Stimulated activated CD4-positive, alpha-beta T cell treated with anti-CD3 and anti-CD28 coated beads, Interleukin-1b, Interleukin-23, amount 100 ng/mL, for 24 hours (primary cell): ENCODE measurements at places on chromosomes 1 and 21.

- no peak for DNase-seq
Measured at GRCh38 chr1:220341126-220341525, 68.9 kb upstream of the RAB3GAP2 start.

- DNase-seq: no peak
Measured at GRCh38 chr1:182611326-182611725, 7.1 kb upstream of the RGS16 start.

- no peak for DNase-seq
Measured at GRCh38 chr1:183239793-183240525, 53.9 kb downstream of the LAMC2 start.

DNA sequence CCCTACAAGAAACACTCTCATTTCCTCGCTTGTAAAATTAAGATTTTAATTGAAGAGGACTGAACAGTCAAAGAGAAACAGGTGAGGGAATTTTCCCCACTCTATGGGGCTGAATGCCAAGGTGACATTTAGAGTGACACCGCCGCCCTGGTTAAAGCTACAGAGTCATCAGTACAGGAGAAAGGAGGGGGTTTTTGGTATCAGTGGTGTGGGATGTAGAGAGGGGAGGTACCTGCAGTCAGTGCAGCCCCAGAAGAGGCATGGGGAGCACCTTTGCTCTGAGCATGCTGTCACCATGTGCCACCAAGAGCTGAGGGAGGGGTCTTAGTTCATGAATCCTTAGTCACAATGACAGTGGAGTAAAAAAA, 2.8 kb downstream of the DIRAS3 start:
- DNase-seq: no peak

DNA sequence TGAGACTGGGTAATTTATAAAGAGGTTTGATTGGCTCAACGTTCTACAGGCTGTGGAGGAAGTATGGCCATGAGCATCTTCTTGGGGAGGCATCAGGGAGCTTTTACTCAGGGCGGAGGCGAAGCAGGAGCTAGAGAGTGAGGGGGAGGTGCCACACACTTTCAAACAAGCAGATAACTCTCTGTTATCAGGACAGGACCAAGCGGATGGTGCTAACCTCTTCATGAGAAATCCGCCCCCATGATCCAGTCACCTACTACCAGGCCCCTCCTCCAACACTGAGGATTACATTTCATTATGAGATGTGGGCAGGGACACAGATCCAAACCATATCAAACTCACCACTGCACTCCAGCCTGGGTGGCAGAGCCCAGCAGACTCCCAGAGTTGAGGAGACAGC, 11.5 kb upstream of the LRRC47 start:
- no peak for DNase-seq

DNA sequence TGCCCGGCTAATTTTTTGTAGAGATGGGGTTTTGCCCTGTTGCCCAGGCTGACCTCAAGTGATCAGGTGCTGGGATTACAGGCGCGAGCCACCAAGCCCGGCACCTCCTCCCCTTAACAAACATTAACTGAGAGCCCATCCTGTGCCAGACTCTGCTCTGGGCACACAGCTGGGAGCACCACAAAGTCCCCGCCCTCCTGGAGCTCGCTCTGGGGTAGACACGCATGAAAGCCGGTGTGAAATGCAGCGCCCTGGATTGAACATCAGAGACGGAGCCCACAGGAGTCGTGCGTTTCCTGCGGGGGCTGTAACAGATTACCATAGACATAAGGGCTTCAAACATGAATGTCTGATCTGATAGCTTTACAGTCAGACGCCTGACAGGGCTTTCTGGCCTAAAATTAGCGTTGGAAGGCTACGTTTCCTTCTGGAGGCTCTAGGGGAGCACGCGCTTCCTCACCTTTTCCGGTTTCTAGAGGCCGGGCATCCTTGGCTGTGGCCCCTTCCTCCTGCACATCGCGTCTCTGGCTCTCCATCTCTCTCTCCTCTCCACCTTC, 14.3 kb downstream of the SLC27A3 start:
- DNase-seq: no peak

DNA sequence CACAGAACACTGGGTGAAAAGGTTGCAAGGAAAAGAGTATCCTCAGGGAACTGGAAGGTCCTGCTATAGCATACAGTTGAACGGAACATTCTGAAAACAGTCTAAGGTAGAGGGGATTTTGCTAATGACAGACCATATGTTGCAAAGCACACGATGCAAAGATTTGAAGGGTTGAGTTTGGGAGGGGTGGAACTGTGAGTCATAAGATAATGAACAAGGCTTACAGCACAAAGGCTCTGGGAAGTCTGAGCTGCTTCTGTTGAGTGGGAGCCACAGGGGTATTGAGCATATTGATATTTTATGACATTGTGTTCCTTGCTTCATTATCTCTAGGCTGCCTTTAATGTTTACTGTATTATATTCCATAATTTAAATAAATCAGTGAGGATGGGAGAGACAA, 104.9 kb downstream of the PLPPR4 start:
- no peak for DNase-seq

DNA sequence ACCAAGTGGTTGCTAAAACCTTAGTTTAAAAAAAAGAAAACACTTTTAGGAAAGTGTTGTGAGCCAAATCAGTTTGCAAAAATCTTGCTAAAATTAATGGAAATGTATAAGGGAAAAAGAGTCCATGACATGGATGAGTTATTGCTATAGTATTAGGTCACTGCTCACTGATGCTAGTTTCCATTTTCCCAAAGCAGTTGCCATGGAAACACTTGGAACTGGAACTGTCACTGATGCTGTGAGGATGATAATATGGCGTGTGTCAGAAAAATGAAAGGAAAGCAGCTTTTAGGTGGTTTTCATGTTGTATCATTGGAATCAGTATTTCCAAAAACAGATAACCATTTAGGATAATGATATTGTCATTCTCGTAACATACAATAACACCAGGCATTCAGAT, 104.4 kb downstream of the PHTF1 start:
- DNase-seq: no peak

GRCh38 chr1:41804176-41804575, 114.5 kb downstream of the HIVEP3 start:
- DNase-seq: no peak

GRCh38 chr1:228798035-228798434, 62.8 kb downstream of the RHOU start:
- DNase-seq: no peak

DNA sequence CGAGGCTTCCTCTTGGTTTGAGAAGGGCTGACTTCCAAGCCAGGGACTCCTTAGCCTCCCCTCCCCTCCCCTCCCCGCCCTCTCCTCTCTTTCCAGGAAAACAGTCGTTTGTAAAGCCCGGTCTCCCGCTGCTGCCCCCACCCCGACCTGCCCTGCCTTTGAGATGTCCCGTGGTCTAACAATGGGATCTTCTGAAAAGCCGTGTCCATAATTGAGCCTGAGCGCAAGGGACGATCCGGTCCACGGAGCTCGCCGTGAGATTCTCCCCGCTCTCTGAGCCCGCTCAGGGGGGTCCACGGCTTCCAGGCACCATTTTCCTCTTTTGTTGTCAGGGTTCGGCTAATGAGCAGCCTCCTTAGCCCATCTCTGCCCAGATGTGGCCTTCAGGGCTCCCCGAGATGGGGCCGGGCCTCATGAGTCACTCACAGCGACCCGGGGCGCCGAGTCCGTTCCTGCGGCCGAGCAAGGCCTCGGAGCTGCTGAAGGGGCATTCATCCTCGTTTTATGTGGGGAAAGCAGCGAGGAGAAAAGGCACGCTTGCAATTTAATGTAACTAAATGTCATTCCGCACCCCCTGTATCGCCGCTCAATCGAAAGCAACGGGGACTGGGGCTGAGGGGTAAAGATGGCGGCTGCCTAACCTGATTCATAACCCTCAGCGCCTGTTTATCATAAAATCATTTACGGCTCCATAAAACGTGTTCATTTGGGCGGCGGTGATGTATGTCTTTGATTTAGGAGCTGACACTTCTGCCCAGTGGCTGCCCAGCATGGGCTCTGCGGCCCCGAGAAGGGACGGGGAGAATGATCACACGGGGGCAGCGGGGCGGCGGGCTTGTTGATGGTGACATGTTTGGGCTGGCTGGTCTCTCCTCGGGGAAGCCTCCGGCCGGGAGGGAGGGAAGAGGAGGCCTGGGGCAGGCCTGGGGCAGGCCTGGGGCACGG, 232.6 kb upstream of the C1orf174 start:
- no peak for DNase-seq

- no peak for DNase-seq
Measured at GRCh38 chr1:221834698-221835513, 93.0 kb upstream of the DUSP10 start.

DNA sequence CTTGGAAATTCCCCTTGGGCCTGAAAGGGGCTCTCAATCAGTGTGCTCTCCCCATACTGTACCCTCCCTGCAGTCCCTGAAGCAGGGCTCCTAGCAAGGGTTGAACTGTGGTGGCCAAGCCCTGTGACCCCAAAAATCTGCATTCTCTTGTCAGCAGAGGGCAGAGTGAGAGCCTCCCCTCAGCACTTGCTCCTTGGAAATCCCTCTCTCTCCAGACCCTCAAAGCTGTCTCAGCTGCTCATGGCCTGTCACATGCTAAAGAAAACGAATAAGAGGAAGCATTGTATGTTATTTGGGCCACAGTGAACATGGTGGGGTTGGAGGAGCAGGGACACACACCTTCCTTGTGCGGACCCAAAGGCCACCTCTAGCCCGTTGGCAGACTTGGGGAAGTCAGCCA, 47.2 kb upstream of the SYNC start:
- no peak for DNase-seq

GRCh38 chr1:51283979-51284378, 46.4 kb downstream of the TTC39A start:
- DNase-seq: no peak

DNA sequence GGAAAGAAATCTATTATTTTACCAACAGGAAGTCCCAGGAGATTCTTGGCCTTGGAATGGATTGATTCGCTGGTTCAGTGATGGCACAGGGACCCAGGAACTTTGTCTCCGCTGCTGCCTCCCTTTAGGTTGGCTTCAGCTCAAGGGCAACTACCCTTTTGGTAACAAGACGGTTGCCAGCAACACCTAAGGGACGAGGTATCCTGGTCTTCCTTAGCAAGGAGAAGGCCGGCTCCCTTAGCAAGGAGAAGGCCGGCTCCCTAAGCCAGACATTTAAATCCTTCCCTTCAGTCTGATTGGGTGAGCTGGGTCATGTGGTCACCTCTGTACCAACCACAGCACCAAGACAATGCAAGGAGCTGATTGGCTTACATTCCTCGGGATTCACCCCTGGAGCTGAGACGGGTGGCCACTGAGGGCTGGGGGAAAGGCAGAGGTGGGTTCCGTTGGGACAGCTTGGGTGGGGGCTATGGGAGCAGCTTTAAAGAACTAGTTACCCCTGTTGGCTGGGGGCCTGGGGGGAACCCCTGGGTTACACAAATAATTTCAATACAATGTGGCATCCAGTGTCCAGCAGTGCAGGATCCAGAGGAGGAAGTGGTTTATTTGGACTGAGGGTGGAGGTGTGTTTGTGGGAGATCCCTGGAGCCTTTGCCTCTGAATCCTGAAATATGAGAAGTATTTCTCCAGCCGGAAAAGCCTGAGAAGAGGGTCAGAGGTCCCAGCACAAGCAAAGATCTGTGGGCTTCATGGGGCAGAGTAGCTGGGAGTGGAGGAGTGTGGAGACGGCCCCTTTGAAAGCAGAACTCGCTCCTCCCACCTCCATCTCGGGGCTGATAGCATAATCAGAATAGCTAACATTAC, 20.7 kb upstream of the CLIC4 start:
- DNase-seq: no peak

DNA sequence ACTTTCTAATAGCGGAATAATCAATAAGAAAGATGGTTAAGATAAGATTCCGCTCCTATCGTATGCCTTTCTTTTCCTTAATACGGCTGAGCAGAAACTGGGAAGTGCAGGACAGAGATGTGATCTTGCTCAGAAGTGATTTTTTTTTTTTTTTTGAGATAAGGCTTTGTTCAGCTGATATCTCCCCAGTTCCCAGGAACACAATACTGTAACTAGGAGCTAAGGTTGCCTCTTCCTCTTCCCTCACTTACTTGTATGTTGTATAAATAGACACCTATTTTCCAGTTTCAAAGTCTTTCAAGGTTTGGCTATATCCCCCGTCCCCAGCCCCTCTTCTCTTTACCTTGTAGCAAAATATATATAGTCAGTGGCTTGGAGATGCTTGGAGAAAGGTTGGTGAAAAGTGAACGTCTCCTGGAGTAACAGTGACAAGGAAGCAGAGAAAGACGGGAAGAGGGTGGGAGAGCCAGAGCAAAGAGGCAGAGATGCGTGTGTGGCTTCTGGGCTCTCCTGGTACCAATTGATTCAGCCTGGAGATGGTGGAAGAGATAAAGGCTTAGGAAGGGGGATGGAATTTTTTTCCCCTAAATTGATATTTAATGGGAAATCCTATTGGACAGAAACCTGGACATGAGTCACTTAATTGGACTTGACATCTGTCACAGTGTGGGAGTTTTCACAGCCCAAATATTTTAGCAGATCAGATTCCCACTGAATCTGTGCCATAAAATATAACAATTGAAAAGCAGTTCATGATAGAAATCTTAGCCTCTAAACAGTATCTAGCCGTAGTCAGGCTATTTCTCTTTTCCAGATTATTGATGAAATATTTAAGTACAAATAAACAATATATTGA, at the start of gene NHLH2:
Gene NHLH2 (minus strand): TSS at position 522 of the 856 bp plus-strand sequence. CDS start 2,754 bp downstream, outside the sequence.
- DNase-seq: no peak

- no peak for DNase-seq
Measured at GRCh38 chr1:167819849-167820683, 93.9 kb downstream of the ADCY10 start.

GRCh38 chr1:11998636-11999035, 18.4 kb downstream of the MFN2 start:
- DNase-seq: no peak

GRCh38 chr1:154611150-154611862, 3.3 kb upstream of the ADAR start:
- no peak for DNase-seq

GRCh38 chr1:225926551-225927113, 2.6 kb upstream of the PYCR2 start:
- DNase-seq: no peak

DNA sequence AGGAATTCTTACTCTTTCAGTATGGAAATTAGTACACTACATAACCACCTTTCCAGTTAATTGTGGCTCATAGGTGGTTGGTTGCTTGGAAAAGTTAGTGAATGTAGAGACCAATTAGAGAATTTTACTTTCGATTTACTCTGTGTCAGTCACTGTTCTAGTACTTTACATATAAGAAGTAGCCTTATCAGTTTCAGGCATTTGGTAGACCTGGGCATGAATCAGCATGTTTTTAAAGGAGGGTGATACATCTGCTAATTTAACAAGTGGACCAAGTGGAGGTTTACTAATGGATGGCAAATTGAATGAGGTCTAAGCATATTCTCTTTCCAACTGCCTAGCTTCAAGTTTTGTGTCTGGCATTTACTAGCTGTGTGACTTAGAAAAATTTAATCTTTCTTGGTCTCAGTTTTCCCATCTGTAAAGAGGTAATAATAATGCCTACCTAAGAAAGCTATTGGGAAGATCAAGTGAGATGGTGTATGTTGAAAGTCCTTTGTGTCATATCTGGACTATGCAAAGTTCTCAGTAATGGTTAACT, 1158.6 kb downstream of the PLA2G4A start:
- DNase-seq: no peak
